T-helper 2 cell (primary cell): ENCODE measurements at places on chromosomes 1 and 21.

DNA sequence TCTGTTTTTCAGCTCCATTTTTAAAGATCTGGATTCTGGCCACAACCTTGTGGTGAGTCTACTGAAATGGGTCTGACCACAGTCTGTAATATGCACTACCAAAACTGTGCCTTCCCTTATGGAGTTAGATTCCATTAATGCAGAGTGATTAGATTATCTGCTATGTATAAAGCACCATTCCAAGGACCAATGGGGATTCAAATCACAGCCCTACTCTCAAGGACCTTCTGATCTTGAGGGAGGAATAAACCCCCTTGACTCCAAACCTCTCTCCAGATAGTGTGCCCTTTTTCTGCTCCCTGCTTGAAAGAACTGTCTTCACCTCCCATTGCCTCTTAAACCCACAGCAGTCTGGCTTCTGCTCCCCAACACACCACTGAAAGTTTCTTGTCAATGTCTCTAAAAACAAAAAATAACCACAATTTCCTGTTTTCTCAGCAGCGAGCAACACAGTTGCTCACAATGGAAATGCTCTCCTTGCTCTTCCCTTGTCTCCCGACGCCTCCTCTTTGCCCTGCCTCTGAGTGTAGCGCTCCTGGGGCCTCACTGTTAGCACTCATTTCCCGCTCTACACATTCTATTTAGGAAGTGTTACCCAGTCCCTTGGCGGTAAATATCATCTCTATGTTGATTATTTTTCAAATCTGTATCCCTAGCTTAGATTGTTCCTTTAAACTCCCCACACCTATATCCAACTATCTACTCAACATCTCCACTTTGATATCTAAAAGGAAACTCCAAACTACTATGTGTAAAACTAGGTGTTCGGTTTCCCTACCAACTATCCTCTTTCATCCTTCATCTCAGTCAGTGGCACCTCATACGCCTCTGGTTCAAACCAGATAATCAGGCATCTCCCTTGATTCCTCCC is 13.6 kb downstream of the PCNX2 start:
- DNase-seq, result no peak

DNA sequence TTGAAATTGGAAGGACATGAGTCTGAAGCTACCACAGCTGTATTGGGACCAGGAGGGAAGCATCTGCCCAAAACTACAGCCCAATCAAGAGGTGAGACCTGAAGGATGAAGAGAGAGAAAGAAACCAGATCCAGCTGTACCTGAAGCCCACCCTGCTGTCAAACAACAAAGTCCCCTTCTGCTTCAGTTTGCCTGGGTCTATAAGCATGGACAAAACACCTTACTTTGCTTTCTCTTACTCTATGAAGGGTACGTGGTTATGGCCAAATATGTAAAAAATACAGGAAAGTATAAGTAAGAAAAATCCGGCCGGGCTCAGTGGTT is 26.4 kb downstream of the TOMM20 start:
- DNase-seq, result no peak

DNA sequence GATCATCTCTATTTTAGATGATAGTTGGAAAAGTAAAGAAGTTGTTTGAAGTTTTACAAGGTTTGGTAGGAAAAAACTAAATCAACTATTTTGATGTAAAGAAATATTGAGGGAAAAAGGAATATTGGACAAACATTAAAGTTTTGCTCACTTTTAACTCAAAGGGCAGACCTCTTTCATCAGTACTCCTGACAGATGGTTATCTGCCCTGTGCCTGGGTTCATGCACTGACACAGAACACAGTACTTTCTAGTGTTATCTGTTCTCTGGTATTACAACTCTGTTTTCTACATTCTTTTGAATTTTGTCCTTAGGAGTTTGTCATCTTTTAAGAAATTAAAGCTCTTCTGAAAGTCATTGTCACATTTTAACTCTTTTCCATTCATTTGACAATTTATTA is 118.7 kb downstream of the POU2F1 start:
- DNase-seq, result no peak

DNA sequence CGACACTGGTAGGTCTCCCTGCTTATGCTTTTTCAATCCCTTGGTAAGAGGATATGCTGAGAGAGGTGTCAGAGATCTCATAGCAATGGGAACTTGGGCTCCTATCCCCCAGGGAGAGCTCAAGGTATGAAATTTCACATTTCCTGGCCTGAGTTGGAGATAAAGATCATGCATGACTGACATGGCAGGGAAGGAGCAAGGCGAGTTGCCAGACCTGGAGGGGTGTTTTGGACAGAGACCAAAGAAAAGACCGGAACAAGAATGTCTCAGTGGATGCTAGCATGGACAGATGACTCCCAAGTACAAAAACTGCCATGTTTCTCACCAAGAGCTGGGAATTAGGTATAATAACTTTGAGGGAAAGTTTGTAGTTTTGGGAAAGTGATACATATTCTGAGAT is 334.1 kb upstream of the B3GALT2 start:
- DNase-seq, result no peak

GRCh38 chr1:224245188-224245587 is 62.1 kb downstream of the DEGS1 start:
- DNase-seq, result no peak

GRCh38 chr1:112506731-112507130 is 2.0 kb upstream of the WNT2B start:
- no peak for DNase-seq

- DNase-seq, result no peak
Measured at GRCh38 chr1:178632653-178633052, 92.4 kb upstream of the RALGPS2 start.

DNA sequence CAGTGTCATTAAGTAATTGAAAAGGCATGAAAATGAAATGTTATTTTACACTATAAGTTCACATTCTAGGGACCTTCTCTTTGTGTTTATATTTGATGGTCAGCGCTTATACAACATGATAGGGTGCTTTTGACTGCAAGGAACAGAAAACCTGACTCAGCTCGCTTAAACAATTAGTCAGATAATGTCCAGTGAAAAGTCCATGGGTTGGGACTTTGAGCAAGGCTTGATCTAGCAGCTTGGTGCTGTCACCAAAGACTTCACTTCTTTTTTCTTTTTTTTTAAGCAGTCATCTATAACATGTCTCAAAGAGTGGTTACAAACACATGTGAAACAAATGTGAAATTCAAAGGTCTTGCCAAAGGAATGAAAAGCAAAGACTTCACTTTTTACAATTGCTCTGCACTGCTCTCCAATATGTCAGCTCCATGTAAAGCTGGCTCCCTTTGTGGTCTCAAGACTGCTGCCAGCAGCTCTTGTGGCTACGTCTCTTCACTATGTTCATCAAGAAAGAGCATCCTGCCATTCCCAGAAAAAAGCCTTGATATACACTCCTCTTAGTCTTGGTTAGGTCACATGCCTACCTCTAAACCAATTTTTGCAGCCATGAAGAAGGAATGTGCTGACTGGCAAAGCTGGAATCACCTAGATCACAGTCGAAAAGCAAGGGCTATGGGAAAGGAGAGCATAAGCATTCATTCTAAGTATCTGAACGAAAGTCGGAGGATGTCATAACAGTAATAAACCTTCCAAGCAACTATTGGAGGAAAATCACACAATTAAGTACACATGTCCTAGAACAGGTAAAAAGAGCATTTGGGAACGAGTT is 15.2 kb downstream of the F3 start:
- no peak for DNase-seq

DNA sequence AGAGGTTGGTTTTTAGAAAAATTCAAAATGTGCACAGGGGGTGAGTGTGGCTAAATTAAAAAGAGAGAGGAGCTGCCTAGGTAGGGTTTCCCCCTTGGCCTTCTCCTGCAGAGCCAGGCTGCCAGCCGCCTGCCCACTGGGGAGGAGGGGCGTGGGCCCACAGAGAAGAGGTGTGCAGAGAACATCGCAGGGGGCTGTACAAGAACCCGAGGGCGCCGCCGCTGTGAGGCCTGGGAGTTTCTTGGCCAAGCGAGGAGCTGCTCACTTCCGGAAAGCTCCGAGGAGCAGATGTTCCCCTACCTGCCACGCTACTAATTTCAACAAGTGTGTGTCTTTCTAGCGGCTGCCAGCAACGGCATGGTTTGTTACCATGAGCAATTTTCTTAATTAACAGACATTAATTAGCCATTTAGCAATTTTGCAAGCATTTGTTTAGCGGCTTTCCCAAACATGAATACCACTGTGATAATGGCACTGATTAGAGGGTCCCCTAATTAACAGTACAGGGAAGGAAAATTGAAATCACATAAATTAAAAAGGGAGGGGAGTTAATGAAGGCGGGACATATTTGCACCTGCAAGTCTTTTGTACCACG is 59.7 kb downstream of the MRPL37 start:
- no peak for DNase-seq

DNA sequence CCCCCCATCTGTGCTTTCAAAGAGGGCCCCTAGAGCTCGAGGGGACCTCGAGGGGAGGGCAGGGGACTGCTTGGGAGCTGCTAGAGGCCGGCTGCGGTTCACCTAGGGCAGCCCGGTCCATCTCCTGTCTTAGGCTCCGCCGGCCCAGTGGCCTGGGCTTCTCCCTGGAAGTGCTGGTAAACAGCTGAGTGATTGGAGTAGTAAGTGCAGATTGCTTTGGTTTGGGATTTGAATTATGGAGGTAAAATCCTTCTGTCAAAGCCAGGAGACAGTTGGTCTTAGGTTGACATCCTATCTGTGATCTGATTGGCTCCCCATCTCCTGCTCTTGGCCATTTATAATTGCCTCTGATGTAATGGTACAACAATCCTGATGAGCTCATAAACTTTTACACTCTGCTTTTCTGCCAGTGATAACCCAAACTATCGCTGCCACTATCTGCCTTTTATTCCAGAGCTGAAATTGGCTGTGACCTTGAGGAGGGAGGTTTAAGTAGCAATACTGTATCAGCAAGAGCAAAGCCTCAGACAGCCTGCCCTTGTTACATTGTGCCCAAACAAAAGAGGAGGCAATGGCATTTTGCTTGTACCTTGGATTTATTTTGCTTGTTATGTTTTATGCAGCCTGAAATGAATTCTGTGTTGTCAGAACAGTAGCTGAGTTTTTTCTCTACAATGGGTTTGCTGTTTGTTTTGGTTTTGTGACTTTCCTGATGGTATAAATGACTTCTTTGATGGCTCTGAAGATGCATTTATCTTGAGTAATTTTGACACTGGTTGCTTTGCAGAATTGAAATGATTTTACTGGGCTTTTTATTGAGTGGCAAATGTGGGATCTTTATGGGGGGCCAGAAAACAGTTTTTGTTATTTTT is 2.4 kb downstream of the ARID1A start:
- no peak for DNase-seq

- no peak for DNase-seq
Measured at GRCh38 chr1:15279576-15280230, 32.7 kb downstream of the FHAD1 start.

- DNase-seq, result no peak
Measured at GRCh38 chr1:76568573-76569238, 298.6 kb upstream of the ST6GALNAC5 start.

- DNase-seq, result no peak
Measured at GRCh38 chr1:53344921-53345838, 17.3 kb upstream of the LRP8 start.

GRCh38 chr1:246032984-246033383 is 474.1 kb downstream of the SMYD3 start:
- DNase-seq, result no peak

DNA sequence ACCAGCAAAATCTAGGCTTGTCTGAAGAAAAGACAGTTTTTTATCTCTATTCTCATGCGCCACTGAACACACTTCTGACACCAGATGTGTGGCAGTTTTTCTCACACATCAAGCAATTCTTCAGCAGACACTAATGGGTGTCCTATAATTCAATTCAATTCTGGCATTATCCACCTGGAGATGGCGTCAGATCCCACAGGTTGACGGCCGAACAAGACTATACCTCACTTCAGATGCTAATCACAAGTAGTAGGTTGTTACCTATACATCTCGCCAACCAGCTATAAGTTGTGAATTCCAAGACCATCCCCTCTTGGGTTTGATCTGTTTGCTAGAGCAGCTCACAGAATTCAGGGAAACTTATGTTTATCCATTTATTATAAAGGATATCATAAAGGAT is 89.9 kb upstream of the ARTN start:
- no peak for DNase-seq

GRCh38 chr1:220695426-220695825 is 5.3 kb downstream of the C1orf115 start:
- no peak for DNase-seq

- no peak for DNase-seq
Measured at GRCh38 chr1:164256456-164256855, 302.5 kb upstream of the PBX1 start.

DNA sequence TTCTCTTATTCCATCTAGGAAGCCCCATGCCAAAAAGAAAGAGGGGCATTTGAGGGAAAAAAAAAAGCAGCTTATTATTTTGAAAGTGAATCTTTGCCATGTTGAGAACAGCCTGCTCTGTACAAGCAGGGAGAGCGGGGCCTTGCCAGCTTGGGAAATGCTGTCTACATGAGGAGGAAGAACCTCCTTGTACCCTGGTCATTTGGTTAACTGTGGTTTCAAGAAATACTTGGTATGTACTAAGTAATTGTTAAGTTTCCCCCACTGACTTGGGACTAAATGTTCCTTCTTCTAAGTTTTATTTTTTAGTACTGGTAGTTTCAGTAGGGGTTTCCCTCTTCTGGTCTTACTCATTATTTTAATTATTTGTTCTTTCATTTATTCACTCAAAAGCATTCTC is 144.1 kb upstream of the HOOK1 start:
- no peak for DNase-seq

- peak; percentile 55 for DNase-seq
Measured at GRCh38 chr1:202967684-202968281, 726 bp upstream of the CYB5R1 start.

DNA sequence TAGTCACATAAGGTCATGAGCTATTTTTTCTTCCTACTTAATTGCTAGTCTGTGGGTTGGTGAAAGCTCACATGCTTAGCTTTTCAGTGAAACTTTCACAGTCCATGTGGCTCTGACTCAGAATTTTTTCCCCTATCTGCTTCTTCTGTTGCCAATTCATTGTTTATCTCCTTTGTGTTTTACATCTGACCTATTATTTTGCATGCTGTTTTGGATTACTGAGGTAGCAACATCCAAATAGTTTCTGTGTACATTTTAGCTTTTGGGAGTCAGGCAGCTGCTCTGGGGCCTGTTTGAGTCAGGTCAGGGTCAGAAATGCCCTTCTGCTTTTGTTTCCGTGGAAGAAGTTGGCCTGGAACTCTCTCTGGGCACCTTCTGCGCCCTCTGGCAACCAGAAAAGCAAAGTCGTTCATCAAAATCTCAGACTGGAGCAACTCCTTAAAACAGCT is 40.0 kb downstream of the ROR1 start:
- DNase-seq, result no peak

DNA sequence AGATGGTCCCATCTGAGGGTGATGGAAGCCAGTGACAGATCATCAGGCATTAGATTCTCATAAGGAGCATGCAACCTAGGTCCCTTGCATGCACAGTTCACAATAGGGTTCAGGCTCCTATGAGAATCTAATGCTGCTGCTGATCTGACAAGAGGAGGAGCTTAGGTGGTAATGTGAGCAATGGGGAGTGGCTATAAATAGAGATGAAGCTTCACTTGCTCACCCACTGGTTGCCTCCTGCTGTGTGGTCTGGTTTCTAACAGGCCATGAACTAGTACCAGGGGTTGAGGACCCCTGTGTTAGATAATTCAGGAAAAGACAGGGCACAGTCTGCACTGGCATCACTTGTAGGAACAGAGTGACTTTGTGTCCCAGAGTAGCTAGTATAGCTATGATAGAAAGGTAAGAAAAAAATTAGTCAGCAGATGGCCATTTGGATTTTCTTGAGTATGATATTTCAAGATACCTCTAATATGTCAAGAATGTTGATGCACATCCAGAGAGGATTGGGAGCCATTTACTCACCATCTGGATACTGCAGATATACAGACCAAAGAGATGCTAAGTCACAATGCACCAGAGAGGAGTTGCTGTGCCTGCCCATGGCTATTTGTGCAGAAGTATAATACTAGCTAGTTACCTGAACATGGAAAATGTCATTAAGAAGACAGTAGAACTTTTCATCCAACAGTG is 53.6 kb downstream of the ADCY10 start:
- DNase-seq, result no peak
